ENCODE measurements at places on chromosomes 7 and 10.

GRCh38 chr7:134907000-134907399 lies 79.3 kb upstream of the AGBL3 start:
- no peak for DNase-seq

DNA sequence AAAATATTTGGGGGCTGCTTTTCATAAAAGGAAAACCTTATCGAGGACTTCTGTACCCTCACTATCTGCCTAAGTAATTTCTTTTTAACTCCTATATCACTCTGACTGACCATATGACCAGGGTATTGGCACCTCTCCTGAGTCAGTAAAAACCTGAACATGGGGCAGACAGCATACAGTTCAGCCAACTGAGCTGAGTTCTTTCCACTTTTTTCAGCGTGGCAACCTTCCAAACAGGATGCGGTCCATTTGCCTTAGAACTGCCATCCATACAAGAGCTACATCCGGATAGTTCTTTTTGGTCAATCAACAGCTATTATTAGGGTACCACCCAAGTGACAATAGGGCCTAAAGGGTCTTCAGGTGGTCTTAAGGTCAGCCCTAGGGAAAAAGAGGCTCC lies 122.6 kb downstream of the MARCHF5 start:
- no peak for DNase-seq

- DNase-seq, result peak; percentile 8
Observed at GRCh38 chr7:17099083-17099973, 199.1 kb upstream of the AHR start.

DNA sequence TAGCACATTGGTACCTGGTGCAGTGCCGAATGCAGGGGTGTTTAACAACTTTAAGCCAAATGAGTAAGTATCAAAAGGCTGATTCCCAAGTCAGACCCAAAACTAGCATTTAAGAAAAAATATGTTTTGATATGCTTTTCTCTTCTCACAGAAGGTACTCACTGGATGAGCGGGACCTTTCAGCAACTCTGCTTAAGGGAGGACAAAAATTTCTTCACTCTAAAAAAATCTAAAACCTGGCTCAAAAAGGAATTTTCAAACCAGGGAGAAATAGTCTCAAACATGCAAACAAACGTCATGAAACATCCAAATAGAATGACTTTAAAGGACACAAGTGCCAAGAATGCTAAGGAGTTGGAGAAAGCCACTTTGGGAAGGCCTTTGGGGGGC lies 962.1 kb downstream of the KCNMA1 start:
- no peak for DNase-seq

- no peak for DNase-seq
Observed at GRCh38 chr7:29914180-29914579, 75.4 kb downstream of the SCRN1 start.

DNA sequence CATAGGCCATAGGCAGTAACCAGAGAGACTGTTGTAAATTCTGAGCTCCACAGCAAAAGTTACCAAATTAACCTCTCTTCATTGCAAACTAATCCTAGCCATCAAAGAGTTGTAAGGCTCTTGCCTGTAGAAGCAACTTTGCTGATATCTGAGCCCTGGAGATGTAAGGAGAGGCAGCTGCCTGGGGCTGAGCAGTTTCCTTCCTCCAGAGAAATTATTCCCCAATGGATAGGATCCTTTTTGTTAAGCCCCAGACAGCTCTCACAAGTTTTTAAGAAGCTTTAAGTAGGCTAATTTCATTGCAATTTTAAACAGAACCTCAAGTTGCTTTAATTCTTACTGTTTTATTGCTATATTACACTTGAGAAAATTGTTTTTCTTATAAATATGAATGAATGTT lies 211.1 kb downstream of the GALNT17 start:
- no peak for DNase-seq

GRCh38 chr7:147937428-147937827 lies 653.1 kb upstream of the C7orf33 start:
- DNase-seq, result no peak

GRCh38 chr10:60107308-60107976 lies 201.1 kb upstream of the CCDC6 start:
- DNase-seq, result no peak

DNA sequence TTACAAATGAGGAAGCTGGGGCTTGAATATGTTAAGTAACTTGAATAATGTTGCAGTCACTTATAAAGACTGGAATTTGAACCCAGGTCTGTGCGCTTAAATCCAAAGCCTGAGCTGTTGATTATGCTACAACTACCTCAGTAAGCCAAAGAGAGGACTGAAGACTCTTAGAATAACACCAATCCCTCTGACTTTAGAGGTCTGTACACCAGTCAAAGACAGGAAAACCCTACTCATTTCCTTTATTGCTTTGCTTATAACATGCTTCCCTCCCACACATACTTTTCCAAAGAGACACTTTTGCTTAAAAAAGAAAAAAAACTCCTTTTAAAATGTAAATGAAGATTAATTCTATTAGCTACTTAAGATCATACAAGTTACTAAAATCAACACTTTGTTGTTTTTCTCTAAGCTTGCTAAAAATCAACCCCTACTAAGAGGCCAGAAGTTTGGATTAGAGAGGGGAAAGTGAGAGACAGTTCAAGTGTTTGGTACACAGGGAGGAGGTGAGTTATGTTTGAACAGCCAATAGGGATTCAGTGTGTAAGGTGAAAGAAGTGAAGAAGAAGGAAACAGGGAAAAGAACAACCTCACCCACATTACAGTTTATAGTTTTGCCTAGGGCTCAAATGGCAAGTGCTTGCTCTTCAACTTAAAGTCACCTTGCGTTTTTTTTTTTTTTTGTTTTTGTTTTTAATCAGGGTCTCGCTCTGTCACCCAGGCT lies 74.8 kb downstream of the MDH2 start:
- no peak for DNase-seq

DNA sequence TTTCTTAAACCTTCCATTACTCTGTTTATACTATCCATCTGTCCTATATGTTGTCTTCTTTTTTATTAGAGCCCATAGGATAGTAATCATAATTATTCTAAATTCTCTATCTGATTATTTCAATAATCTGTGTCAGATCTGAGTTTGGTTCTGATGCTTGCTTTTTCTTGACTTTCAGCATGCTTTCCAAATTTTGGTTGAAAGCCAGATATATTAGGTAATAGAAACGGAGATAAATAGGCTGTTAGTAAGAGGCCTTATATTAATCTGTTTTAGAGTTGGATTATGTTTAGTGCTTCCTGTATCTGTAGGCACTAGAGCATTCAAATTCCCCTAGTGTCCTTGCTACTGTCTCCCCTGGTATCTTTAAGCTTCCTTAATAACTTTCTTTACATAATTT lies 939.9 kb upstream of the GHITM start:
- DNase-seq, result no peak

DNA sequence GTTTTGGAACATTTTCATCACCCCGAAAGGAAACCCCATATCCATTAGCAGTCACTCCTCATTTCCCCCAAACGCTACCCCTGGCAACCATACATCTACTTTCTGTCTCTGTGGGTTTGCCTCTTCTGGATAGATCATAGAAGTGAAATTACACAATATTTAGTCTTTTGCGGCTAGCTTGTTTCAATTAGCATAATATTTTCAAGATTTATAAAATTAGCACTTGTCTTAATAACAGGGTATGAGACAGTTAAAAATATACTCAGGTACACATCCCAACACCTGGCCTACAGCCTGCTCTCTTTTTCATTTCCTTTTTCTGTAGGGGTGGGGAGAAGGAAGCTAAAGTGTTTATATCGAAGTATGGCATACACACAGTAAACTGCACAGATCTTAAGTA lies 81.4 kb upstream of the LRGUK start:
- DNase-seq, result no peak

- no peak for DNase-seq
Observed at GRCh38 chr7:5397736-5398135, 25.9 kb downstream of the TNRC18 start.

DNA sequence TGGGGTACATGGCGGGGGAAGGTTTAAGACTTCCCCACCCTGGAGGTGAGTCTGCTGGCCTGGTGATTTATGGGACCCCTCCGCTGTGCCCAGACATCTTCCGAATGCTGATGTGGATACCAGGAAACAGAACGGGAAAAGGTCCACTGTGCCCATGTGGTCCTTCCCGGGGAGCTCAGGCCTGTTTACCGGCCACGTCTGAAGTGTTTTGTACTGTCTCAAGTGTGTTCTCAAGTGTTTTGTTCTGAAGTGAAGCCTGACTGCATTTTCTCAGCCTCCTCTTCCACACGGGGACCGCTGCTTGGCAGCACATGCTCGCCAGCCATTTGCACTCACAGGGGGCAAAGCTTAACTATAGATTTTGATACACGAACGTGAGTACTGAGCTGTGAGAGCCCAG lies 127.2 kb downstream of the TEX36 start:
- no peak for DNase-seq

- no peak for DNase-seq
Observed at GRCh38 chr10:83127942-83128575, 1011.2 kb upstream of the GHITM start.

- DNase-seq, result no peak
Observed at GRCh38 chr7:101094376-101094775, 9.1 kb downstream of the TRIM56 start.

DNA sequence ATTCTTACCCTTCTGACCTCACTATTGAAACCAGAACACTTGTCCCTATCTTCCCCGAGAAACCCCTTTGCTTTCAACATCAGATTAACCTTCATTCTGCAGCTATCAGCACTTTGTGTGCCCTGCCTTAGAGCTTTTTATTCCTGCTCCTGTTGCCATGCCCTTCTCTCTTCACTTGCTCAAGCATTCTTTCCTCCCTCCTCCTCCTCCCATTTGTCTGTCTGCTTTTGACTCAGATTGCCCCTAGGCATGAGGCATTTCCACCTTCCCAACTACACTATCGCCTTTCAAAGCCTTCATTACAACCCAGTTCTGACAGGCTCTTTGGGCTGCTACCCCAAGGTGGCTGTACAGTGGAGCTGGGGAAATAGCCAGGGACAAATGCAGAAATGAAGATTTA lies 143.3 kb downstream of the SLC25A13 start:
- no peak for DNase-seq

DNA sequence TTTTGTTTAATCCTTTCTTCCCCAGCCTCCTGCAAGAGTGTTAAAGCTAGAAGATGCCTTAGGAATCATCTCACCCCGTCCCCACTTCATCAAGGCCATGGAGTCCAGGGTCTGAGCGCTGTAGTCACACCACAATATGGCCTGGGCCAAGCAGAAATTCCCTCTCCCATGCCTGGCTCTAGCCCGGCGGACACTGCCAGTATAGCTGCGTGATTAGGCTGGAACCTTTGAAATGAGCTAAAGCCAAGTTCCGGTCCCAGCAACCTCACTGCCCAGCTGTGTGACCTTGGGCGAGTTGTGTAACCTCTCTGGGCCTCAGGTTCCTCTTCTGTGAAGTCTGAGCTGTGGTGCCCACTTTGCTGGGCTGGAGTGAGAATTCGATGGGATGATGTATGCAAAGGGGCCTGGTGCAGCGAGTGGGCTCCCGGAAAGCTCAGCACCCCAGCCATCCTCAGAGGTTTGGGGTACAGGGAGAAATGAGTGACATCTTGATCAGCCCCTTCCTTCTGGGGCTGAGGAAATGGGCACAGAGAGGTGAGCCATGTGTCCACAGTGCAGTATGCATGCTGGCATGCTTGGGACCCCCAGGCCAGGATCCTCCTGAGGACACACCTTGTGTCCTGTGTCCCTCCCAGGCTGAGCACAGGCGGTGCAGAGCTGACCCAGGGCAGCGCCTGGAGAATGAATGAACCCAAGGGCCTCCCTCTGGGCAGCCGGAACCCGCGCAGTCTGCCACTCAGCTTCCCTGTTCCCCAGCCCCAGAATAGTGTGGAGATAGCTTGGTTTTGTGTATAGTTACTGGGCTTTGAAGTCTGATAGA lies 118.6 kb downstream of the ZMIZ1 start:
- no peak for DNase-seq

GRCh38 chr7:128831994-128832879 lies 2.0 kb downstream of the FLNC start:
- DNase-seq, result peak; percentile 72

DNA sequence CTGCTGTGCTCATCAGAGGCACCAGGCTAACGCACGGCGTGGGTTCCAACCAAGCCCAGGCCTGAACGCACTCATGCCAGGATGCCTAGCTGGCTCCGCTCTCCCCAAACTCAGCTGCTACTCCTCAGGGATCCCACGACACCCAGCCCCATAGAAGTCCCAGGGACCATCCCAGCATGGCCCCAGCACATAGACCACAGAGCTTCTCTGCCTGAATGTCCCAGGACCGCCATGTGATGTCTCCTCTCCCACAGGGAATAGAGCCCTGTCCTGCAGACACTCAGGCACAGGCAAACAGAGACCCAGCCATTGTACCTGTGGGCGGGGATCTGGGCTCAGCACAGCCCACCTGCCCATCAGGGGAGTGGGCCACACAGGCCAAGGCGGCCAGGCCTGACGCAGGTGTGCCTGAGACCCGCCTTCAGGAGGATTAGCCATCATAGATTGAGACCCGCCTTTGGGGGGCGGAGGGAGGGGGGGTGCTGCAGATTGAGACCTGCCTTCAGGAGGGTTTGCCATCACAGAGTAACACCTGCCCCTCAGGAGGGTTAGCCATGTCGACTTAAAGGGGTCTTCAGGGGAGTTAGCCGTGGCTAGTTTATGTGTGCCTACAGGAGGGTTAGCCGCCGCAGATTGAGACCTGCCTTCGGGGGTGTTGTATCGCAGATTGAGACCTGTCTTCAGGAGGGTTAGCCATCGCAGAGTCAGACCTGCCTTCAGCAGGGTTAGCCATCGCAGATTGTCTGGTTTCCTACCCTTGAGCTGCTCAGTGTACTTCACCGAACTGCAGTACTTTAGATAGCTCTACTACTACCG lies 29.0 kb downstream of the RASGEF1A start:
- no peak for DNase-seq

Data from heart right ventricle (tissue), 16 donors.